Activated T-helper 9 cell treated with anti-CD3 and anti-CD28 coated beads, Interleukin-2, amount 50 U/mL, for 16 hours (primary cell): ENCODE measurements at places on chromosomes 6 and 20.

- no peak for DNase-seq
These were observed 12.6 kb downstream of the ID4 start for GRCh38 chr6:19849755-19850154.

DNA sequence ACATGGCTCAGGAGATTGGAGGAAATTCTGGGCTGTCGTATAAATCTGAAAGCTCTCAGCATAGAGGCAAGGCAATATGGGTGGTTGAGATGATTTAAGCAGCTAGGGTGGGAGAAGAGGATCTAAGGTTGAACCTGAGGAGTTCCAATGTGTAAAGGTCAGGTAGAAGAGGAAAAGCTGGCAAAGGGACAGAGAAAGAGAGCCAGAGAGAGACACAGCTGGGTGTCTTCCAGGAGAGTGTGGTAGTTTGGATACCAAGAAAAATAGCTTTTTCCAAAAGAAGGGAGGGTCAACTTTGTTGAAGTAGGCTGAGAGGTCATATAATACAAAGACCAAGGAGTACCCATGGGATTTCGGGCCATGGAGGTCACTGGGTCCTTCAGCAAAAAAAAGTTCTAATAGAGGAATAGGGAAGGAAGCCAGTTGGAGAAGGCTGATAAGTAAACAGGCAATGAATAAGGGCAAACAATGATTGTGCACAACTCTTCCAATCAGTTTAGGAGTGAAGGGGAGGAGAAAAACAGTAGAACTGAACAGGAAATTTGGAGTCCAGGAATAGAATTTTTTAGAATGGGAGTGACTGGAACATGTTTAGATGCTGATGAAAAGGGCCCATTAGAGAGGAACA lies 135.1 kb downstream of the QRSL1 start:
- no peak for DNase-seq

DNA sequence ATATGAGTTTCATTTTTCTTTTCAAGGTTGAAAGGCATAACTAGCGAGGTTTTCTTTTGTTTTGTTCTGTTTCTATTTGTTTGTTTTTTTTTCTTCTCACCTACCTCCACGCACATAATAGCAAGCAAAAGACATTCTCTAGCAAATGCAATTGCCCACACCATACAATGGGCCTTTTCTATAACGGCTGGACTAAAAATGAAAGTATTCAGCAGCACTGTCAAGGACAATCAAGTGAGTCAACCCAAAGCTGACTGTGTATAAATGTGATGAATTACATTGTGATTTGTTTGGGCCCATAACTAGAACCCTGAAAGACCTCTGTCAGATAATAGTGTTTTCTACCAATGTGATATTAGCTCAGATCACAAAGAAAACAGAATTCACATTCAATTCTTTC lies 496.7 kb downstream of the RNF144B start:
- no peak for DNase-seq

DNA sequence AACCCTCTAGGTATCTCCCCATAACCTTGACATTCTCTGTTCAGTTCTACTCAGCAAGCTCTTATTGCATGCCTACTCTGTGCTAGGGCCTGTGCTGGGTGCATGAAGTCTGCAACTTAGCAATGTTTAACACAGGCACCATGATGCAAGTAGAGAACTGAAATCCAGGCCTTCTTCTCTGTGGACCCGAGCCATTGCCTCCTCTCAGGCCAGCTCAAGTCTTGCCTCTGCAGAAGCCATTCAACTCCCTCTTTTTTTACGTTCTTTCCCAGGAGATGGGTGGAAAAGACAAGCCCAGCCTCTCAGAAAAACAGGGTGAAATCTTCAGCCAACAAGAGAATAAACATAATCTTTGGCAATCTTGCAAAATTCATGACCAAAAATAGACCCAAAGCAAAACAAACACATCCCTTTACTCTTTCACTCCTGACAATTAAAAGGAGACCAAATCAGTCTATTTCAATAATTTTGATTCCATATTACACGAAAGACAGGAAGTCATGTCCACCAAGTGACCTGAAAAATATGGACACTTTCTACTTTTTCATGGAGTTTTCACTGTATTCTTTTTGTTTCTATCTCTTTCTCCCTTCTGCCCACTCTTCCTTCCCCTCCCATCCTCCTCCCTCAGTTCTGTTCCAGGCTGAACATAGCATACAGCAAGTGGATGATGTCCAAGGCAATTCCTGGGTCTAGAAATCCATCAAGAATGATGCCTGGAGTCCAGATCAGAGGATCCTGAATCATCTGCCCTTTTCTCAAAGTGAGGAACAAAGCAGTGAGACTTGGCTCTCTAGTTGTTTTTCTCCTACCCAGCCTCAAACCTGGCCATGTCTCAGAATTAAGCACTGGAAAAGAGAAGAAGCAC lies 45.4 kb upstream of the MOCS1 start:
- no peak for DNase-seq

GRCh38 chr6:138647006-138647405 lies 126.6 kb upstream of the CCDC28A start:
- no peak for DNase-seq

DNA sequence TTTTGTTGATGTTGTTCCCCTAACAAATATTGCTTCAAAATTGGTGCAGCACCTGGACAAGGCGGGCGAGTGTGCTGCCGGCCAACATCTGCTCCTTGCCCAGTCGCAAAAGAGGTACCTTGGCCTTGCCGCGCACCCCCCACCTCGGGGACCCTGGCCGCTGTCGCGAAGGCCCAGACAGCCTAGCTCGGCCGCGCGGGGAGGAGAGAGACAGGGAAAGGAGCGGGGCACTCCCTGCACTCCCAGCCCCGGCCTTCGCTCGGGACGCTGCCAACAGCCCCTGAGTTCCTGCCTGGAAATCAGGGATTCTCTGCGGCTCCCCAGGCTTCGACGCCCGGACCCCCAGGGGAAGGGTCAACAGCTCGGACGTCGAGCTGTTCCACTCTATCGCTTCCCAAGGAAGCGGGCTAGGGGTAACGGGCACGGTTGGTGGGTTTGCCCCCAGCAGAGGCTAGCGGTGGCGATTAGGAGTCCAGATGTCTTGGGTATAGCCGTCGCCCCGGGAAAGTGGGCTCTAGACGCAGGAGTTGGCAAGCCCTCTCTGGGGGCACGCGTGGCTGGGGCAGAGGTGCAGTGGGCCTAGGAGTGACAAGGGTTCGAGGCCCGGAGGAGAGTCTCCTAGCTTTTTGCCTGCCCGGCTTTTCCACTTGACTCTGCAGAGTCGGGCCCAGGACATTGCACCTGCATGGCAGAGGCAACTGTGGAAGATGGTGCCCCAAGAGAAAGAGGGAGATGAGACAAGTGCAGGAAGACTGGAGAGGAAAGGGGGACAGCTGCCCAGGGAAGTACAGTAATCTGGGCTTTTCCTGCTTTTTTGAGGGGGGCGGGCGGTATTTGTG lies 8.2 kb downstream of the POU3F2 start:
- DNase-seq, result no peak

DNA sequence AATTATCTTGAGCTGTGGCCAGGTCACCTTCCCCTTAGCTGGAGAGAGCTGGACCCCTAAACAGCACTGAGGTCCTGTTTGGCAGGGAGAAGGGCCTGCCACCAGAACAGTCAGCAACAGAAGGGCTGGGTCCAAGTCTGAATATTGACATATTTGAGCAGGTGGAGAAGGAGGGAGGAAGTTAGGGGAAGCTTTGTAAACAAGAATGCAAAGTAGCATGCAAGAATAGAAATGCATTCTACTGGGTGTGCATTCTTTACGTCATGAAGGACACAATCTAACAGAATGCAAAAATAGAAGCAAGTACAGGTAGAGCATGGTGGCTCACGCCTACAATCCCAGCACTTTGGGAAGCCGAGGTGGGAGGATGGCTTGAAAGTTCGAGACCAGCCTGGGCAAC lies 100.5 kb downstream of the QRSL1 start:
- no peak for DNase-seq

GRCh38 chr6:142322504-142323198 lies 20.8 kb downstream of the ADGRG6 start:
- no peak for DNase-seq

- no peak for DNase-seq
These were observed 168.9 kb downstream of the ZMYND8 start for GRCh38 chr20:47187450-47188195.
